Omental fat pad (tissue), 4 donors: ENCODE measurements at places on chromosomes 6 and 20. TPM values are rescaled to one million over a fixed set of nuclear protein-coding genes. Genes with fewer than 3 reads are reported as not detected.

DNA sequence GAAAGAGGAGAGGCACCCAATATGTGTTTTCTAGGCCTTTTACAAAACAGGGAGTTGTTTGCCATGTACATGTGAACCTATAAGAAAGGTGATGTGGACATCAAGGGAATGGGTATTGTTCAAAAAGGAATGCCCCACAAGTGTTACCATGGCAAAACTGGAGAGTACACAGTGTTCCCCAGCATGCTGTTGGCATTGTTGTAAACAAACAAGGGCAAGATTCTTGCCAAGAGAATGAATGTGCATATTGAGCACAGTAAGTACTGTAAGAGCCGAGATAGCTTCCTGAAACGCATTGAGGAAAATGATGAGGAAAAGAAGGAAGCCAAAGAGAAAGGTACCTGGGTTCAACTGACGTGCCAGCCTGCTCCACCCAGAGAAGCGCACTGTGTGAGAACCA lies 13.1 kb downstream of the QRSL1 start:
- no peak for DNase-seq

Gene IL17A
- not detected for total RNA-seq

GRCh38 chr20:44273231-44274215 lies 26.4 kb downstream of the GDAP1L1 start:
- no peak for DNase-seq

DNA sequence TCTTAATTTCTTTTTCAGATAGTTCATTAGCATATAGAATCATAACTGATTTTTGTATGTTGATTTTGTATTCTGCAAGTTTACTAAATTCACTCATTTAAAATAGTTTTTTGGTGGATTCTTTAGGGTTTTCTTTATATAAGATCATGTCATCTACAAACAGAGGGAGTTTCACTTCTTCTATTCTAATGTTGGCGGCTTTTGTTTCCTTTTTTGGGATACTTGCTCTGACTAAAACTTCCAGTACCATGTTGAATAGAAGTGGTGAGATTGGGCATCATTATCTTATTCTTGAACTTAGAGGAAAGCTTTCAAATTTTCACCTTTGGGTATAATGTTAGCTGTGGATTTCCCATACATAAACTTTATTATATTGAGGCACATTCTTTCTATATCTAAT lies 296.9 kb downstream of the BCKDHB start:
- DNase-seq, result no peak

Gene MRAP2
- 0.47 TPM for total RNA-seq

Gene SLC22A1
- 0.65 TPM for total RNA-seq

GRCh38 chr6:134614606-134615485 lies 296.9 kb upstream of the SGK1 start:
- DNase-seq, result no peak

GRCh38 chr20:48957053-48957481 lies 35.6 kb downstream of the ARFGEF2 start:
- DNase-seq, result no peak

DNA sequence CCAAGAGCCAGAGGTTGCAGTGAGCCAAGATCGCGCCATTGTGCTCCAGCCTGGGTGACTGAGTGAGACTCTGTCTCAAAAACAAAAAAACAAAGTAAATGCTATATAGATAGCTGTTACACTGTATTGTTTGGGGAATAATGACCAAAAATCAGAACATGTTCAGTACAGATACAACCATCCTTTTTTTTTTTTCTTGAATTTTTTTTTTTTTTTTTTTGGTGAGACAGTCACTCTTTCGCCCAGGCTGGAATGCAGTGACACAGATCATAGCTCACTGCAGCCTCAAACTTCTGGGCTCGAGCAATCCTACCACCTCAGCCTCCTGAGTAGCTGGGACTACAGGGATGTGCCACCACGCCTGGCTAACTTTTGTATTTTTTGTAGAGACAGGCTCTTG lies 63.7 kb downstream of the BCAS4 start:
- DNase-seq, result no peak

GRCh38 chr20:62359043-62359490 lies 8.0 kb downstream of the LAMA5 start:
- DNase-seq, result no peak

Gene SLC22A16
- 4.2 TPM for total RNA-seq

DNA sequence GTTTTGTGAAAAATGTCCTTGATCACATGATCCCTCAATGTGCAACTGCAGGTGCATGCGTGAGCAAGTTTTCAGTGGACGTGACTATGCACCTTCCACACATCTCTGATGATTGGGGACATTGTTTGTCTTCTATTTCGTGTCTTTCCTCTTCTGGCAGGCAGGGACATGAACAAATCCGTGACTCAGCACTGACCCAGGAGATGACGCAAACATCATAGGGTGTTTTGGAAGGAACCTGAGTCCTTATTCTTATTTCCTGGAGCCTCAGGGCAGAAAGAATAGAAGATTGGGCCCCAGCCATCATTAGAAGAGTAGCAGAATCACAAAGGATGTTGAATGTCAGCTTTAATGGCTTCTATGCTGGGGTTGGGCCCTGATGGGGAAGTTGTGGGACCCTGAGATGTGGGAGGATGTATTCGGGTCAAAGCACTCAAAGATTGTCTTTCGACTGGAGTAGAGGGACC lies 11.9 kb upstream of the SIRPD start:
- no peak for DNase-seq

DNA sequence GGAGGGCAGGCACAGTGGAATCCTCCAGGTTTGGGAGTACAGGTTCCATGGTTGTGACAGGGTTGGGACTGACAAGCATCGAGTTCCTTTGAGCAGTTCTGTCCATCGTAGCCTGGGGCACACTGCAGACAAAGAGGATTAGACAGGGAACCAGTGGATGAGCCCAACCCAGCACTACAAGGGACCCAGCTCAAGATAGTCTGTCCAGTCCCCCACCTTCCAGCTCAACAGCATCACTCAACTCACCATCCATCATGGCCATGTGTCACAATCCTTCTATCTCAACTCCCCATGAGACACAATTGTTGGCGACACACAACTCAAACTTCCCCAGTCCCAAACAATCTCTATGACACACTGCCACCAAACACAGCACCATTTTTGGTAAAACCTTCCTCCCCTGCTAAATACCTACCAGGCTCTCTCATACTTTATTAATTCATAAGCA lies 11.8 kb upstream of the GPSM3 start:
- DNase-seq, result no peak

GRCh38 chr6:134391205-134391604 lies 73.3 kb upstream of the SGK1 start:
- DNase-seq, result no peak

- peak; percentile 13 for DNase-seq
These were observed 2.5 kb downstream of the NPBWR2 start for GRCh38 chr20:64104667-64105451.

GRCh38 chr20:1616858-1617434 lies 2.9 kb downstream of the SIRPB1 start:
- no peak for DNase-seq

DNA sequence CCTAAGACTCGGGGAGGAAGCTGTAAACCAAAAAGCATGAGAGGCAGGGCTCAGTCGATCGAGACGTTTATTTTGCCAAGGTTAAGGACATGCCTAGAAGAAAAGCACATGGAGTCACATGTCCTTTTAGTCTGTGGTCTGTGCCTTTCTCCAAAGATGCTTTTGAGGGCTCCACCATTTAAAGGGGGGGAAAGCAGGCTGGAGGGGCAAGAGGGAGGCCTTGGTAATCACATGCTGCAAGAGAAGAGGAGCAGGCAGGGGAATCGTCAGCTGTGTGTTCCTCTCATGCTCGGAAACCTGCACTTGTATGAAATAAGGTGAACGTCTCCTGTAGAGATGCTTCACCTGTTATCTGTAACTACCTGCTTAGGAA lies 9.1 kb upstream of the YTHDF1 start:
- DNase-seq, result no peak

GRCh38 chr6:153044295-153044694 lies 41.8 kb upstream of the MTRF1L start:
- no peak for DNase-seq

Gene PGC
- not detected for total RNA-seq

Gene HLA-F
- 211 TPM for total RNA-seq

Gene CPXM1
- 74.1 TPM for total RNA-seq

Gene ZNF334
- 1.9 TPM for total RNA-seq
